ENCODE measurements at places on chromosomes 7 and 10.

DNA sequence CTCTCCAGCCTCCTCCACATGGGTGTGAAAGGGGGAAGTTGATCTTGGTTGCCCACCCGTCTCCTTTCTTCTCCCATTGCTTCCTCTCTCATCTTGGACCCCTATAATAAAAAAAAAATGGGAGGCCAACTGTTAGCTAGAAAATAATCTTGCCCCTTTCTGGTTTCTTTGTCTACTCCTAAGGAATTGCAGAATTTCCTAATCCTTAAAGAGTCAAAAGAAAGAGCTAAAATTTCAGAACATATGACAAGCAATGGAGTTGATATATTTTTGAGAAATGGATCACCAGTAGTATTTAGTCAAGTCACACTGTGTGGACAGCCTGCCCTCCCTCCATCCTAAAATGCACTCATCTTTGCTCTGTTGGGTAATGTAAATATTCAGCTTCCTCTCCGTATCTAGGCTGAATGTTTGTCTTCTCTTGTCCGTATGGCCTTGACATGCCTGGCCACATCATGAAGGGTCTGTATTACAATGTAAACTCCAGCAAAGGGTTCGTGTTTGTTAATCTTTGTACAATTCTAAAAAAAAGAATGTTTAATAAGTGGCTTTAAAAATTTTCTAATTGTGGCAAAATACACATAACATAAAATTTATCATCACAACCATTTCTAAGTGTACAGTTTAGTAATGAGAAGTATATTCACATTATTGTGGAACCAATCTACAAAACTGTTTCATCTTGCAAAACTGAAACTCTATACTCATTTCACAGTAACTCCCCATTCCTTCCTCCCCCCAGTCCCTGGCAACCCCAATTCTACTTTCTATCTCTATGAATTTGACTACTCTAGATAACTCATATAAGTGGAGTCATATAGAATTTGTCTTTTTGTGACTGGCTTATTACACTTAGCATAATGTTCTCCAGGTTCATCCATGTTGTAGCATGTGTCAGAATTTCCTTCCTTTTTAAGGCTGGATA lies 71.5 kb downstream of the ZNF92 start:
- DNase-seq, result no peak

GRCh38 chr10:69318867-69319727 lies 40.8 kb downstream of the HK1 start:
- peak; percentile 93 for DNase-seq

DNA sequence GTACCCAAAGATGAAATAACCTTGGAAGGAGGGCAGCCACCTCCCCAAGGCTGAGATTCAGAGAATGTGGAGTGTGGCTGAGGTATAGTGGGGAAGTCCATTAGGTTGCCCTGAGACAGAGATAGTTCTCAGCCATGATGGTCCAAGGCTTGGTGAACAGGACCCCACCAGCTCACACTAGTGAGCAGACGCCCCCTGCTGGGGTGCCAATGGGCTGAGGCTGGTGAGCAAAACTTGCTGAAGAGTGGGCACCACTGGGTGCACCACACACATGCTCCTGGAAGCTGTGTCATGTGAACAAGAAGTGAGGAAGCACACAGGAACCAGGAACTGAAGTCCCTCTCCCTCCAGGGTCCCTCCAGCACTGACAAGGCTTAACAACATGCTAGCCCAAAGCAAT lies 8.9 kb downstream of the FBXL13 start:
- no peak for DNase-seq

DNA sequence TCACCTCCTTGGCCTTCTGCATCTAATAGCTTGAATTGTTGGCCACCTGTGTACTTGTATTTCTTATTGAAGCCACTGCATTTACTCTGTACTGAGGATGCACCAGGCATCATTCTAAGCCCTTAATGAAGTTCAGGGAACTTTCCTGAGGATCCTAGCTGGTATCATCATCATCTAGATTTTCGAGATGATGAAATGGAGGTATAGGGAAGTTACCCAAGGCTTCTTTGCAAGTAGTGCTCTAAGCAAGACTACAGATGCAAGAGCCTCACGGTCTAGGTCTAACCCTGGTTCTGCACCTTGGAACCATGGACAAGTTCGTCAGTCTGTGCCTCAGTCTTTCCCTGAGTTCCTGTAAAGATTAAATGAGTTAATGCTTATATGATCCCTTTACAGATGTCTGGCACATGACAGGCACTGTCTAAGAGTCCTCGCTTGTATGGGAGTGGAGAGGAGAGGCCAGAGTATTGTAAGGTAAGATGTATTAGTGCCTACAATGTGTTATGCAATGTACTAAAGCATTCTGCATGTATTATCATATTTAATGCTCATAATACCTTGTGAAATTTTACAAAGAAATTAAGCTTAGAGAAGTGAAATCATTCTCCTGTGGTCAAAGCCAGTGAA lies 145.1 kb downstream of the KCNMA1 start:
- no peak for DNase-seq

GRCh38 chr10:3720228-3721019 lies 64.6 kb downstream of the KLF6 start:
- DNase-seq, result no peak

GRCh38 chr7:21099432-21099831 lies 312.7 kb upstream of the SP8 start:
- DNase-seq, result no peak

DNA sequence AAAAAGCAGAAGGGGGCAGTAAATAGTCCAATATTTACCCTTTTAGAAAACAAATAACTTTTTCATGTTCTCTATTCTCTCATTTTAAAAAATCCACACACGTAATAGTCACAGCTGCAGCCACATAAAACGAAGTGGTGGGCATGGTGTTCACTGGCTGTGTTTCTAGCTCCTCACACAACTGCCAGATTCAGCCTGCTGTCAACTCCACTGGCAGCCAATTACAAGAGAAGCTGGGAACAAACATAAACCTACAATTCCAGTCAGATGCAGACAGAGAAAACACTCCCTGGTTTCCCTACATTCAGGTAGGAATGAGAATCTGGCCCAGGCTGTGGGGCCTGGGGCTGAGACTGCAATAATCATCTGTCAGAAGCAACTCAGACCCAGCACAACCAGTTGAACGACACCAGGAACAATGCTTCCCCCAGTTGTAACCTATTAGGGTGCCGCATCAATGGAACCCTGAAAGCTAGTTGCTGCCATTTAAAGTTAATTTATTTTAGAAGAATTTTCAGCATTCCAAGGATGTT lies 29.1 kb downstream of the ERCC6 start:
- DNase-seq, result no peak

DNA sequence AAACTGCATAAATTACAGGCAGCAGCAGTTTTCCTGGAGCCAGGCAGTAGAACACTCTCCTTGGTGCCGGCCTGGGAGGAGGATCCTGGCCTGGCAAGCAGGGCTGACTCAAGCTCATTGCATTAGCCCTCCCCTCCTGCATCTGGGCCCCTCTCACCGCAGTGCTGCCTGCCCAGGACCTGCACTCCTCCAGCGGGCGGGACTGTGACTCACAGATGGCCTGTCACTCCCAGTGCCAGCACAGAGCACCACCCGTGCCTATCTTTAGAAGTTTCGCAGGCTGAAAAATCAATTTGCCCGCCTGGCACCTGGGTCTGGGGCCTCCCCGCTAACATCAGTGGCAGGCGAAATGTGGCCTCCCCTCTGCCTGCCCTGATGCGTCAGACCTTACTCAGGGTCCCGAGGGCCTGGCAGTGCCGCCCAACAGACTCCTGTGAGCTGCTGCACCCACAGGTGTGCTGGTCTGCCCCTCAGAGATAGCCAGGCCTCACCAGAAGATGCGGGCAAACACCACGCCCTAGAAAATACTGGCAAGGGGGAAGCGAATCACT lies 123.8 kb downstream of the KCNMA1 start:
- DNase-seq, result peak; percentile 72

DNA sequence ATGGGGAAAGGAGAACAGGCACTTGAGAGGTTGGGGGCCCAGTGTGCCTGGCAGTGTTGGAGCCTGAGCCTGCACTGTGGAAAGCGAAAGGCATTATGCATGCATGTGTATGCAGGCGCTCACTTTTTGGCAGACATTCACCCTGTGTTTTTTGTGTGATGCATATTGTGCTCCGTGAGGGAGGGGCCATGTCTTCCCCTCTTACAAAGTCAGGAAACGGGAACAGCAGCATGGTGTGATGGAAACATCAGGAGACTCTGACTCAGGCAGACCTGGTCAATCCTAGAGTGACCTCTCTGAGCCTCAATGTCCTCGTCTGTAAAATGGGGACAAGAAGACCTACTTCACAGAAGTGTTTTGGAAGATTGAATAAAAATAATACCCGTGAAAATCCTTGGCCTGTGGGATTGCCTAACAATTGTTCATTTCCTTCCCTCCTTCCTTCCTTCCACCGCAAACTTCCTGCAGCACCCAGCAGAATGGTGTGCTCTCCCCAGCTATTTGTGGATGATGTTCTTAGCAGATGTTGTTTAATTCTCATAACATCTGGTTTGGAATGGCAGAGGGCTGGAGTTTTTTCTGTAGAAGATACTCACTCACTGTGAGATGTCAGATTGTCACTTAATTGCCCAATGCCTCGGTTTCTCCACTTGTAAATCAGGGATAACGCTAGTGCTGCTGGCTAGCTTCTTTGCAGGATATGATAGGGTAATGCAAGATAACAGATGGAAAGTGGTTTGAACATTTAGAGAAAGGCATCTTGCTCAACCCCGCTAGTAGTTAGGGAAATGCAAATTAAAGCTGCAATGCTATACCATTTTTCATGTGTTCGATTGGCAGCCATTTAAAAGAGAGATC lies 39.8 kb downstream of the CDH23 start:
- no peak for DNase-seq

GRCh38 chr7:76372984-76373833 lies 14.4 kb upstream of the YWHAG start:
- no peak for DNase-seq

DNA sequence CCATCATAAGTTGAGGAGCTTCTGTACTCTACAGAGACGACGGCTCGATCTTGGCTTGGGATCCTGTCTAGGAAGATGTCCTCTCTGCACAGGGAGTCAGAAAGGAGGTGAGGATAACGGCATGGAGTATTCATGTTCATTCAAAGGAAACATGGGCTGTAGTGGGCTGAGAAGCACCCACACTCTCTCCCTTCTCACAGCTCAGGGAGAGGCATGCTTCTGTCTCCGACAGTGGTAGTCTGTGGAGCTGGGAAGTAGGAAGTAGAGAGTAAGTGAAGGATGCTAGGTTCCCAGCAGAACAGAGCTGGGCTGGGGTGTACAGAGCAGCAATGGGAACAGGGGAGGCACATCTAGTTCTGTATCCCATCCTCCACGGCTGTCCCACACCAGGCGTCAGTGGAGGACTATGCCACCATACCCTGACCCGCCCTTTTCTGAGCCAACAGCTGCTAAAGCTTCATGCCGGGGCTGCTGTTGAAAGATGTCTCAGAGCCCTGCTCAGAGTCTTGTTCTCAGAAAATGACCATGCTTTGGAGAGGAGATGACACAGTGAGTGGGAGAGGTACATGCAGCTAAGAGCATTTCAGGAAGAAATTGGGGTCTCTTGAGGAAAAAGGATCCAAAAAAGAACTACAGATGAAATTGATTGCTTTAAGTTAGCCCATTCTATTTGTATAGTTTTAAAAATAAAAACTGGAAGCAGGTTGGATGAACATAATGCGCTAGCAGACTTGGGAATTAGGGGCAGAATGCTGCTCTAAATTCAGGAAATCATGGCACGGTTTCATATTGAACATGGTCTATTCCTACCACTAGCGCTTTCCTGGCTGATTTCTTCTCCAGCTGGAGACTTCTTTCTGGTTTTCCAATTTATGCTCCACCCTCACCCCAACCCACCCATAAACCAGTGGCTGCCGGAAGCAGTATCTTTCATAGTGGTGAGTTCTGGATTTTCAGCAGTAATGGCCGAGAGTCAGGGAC lies 138.6 kb downstream of the CHN2 start:
- no peak for DNase-seq

GRCh38 chr10:15244635-15245197 lies 76.2 kb upstream of the NMT2 start:
- DNase-seq, result no peak

DNA sequence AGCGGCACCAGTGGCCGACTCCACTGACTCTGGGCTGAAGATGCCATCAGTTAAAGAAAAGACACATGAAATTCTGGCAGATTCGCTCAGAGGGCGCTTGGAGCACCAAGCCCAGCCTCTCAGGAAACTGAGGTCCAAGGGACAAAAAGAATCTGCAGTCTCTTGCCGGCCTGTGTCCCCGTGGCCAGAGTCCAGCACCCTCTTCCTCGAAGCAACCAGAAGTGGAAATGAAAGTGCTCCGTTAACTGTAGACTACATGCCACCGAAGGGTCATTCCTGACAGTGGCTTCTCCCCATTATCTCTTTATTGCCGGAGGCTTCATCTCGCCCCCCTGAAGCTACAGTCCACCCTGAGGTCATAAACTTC lies 1.0 kb upstream of the CHST15 start:
- peak; percentile 36 for DNase-seq

DNA sequence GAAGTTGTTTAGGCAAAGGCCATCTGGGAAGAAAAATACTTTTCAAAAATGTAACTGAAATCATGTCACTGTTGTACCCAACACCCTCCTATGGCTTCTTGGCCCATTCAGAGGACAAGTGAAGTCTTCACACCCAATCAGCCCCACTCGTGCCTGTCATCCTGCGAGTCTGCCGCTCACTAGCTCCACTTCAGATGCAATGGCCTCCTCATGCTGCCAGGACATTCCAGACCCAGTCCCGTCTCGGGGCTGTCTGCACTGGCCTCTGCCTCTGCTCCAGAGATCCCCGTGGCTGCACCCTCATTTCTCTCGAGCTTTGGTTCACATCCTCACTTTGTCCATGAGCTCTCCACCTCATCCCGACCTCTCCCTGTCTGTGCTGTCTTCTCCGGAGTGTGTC lies 227.1 kb downstream of the KCNMA1 start:
- DNase-seq, result no peak

DNA sequence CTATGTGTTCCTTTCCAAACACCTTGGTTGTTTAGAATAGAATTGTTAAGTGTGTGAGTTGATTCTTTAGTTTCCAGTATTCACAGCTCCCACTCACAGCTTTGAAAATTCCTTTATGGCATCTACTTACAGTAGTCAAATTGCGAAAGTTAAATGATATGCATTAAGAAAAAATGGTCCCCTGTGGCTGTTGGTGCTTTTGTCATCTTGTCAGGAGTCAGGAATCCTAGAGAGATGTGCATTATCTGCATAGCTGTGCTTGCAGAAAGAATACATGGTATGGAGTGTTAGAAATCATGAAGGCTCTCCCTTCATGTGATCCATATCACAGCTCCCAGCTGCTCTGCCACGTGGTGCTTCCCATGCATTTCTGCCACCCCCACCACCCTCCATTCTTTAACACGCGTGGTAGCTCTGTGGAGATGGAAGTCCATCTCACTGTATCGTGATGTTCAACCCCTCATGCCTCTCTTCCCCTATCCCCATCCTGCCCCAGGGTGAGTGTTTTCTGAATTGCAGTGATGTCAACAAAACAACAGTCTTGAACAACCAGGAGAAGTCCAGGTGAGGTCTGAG lies 29.2 kb upstream of the CTTNBP2 start:
- no peak for DNase-seq

GRCh38 chr7:130182990-130183389 lies 22.2 kb downstream of the TMEM209 start:
- DNase-seq, result no peak

DNA sequence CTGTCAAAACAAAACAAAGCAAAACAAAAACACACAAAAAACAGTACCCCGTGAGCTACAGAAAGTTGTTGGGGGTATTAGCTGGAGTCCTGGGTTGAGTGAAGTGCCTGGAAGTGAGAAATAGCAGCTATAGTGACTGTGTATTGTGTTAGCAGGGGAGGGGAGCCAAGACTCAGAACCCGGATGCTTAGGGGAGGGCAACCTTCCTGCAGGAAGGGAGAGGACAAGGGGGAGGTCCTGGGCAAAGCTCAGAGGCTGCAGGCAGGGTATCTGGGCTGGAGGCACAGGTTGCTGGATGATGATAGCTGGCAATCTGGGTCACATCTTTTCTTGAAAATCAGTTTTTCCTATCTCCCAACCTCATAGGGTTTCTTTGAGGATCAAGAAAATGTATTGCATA lies 75.8 kb upstream of the PARD3 start:
- DNase-seq, result no peak

Data from mucosa of descending colon (tissue), 3 donors.